Activated naive CD8-positive, alpha-beta T cell treated with anti-CD3 and anti-CD28 coated beads, Interleukin-2, amount 50 U/mL, for 16 hours (primary cell): ENCODE measurements at places on chromosomes 1 and 21.

- DNase-seq = no peak
Measured at GRCh38 chr1:21344750-21345443, 54.6 kb upstream of the ECE1 start.

- no peak for DNase-seq
Measured at GRCh38 chr1:204760350-204760749, 74.8 kb upstream of the LRRN2 start.

DNA sequence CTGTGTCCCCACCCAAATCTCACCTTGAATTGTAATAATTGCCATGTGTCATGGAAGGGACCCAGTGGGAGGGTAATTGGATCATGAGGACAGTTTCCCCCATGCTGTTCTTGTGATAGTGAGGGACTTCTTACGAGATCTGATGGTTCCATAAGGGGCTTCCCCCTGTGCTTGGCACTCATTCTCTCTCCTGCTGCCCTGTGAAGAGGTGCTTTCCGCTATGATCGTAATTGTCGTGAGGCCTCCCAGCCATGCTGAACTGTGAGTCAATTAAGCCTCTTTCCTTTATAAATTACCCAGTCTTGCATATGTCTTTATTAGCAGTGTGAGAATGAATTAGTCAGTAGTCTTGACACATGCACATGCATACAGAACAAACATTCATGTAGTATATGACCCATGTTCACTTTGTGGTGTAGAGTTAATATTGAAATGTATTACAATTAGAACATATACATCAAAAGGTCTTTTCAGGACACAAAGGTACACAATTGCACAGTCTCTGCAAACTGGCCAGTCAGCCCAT lies 16.9 kb upstream of the IFI16 start:
- no peak for DNase-seq

DNA sequence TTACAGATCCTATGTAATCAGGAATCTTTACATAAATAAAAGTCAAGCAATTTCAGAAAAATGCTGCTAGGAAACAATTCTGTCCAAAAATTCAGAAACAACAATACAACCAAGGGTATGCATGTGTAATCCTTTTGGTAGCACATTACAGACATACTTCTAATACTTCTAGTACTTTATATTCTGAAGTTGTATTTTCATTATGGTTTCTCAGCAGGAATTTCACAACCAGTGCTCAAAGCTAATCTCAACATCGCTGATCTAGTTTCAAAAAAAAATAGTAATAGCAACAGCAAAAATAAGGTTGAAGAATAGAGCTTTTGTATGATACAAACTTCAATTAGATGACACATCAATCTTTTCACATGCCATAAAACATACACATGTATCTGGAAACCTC lies 545.2 kb downstream of the LTN1 start:
- DNase-seq = no peak

- DNase-seq = no peak
Measured at GRCh38 chr1:184965944-184966860, 8.1 kb downstream of the NIBAN1 start.

- no peak for DNase-seq
Measured at GRCh38 chr1:111906816-111907215, 82.7 kb downstream of the KCND3 start.

- DNase-seq = no peak
Measured at GRCh38 chr1:247367786-247368422, 36.2 kb upstream of the ZNF496 start.

DNA sequence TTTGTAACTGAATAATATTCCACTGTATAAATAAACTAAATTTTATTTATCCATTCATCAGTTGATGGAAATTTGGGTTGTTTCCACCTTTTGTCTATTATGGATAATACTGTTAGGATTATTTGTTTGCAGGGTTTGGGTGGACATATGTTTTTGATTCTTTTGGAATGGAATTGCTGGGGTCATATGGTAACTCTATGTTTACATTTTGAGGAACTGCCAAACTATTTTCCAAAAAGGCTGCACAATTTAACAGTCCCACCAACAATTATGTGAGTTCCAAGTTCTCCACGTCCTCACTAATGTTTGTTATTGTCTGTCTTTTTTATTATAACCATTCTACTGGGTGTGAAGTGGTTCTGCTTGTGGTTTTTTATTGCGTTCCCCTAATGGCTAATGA lies 4.3 kb upstream of the SERBP1 start:
- no peak for DNase-seq

GRCh38 chr21:45485686-45486442 lies 56.4 kb downstream of the SLC19A1 start:
- no peak for DNase-seq

DNA sequence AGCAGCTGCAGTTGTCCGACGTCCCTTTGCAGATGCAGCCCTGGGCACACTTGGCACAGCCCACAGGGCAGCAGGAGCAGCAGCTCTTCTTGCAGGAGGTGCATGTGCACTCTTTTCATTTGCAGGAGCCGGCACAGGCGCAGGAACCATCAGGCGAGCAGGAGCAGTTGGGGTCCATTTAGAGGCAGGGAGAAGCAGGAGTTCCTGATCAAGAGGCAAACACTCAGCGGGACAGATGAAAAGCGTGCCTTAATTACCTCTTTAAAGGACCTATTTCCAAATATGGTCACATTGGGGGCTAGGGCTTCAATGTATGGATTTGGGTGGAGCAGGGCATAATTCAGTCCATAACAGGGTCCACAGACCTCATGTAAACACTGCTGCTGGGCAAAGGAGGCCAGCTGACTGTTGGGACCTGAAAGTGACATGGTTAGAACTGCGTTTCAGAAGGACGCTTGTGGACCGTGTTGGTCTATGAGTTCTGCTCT lies 4.3 kb upstream of the CPLANE2 start:
- no peak for DNase-seq

DNA sequence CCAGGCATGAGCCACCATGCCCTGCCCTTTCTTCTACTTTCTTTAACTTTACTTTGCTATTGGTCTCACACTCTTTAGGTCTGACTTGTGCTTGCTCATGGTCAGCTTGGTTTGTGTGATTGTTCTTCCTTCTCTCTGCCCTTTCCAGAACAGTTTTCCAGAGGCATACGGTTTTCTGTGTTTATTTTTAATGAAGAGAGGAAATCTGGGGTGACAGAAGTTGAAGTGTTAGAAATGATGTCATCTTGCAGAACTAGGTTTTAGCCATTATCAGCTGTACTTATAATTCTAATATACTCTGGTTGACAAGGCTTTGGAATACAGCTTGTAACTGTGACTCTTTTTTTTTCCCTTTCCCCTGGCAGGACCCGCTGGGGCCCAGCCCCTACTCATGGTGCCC lies 14.4 kb downstream of the AGO3 start:
- DNase-seq = no peak

- DNase-seq = no peak
Measured at GRCh38 chr1:186502087-186502486, 41.2 kb upstream of the PDC start.

DNA sequence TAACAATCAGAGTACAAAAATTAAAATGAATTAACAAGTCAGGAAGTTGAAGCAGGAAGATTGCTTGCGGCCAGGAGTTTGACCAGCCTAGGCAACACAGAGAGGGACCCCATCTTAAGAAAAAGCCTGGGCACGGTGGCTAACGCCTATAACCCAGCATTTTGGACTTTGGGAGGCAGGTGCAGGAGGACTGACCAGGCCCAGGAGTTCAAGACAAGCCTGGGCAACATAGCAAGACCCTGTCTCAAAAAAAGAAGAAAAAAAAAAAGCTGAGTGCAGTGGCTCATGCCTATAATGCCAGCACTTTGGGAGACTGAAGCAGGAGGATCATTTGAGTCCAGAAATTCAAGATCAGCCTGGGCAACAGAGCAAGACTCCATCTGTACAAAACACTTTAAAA lies 38.5 kb downstream of the TESK2 start:
- no peak for DNase-seq

GRCh38 chr1:40300651-40301050 lies 16.4 kb downstream of the COL9A2 start:
- DNase-seq = no peak

- DNase-seq = no peak
Measured at GRCh38 chr1:185840880-185841279, 106.7 kb downstream of the HMCN1 start.

GRCh38 chr1:1132956-1133750 lies 17.3 kb upstream of the C1orf159 start:
- no peak for DNase-seq

DNA sequence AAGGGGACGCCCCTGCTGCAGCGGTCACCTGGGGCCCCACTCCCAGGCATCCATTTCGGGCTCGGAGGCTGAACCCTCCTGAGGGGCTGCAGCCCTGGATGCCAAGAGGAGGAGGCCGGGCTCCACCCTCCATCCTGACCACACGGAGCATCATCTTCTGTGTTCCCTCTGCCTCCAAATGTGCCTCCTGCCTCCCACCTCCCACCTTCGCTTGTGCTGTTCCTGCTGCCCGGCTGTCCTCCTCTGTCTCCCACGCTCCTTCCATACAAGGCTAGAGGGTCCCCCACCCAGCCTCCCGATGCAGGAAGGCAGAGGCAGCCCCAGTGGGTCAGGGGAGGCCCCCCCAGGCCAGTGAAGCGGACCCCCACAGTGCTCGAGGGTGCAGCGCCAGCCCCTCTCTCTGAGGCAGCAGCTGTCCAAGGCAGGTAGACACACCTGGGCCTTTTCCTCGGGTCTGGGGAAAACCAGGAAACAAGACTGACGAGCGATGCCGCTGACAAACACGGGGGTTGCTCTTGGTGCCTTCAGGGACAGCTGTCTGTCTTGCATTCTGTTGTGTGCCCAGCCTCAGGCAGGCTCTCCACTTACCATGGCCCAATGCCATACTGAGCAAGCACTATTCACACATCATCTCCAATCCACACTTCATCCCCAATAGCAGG lies 16.8 kb upstream of the PLEKHG5 start:
- no peak for DNase-seq

DNA sequence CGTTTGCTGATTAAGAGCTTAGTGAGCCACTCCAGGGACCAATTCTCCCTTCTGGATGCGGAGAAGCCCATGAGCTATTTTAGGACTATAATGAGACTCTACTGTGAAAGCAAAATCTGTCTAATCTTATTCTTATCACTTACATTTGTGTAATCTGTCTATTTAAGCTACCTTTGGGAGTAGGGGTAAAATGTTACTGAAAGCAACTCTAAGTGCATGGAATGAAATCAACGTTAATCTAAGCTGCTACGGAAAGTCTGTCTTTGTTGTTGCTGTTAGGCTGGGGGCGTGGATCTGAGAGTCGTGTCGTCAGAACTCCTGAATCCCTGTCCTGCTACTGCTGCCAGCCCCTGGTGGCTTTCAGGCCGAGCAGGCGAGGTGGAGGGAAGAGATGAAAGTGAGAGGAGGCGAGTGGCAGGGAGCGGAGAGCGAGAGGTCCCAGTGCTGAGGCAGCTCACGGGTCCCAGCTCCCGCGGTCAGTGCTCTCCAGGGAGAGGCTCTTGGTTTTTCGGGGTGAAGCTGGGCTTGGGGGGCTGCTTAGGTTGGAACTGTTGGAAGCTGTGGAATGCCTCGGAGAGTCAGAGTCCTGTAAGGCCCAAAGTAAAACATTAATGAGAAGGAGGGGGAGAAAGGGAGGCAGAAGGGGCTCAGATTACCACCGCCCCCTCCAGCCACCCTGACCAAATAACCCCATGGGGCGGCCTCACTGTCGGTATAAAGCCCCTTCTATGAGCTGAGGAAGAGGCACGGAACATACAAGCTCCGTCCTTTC lies 53.9 kb downstream of the COQ8A start:
- no peak for DNase-seq

DNA sequence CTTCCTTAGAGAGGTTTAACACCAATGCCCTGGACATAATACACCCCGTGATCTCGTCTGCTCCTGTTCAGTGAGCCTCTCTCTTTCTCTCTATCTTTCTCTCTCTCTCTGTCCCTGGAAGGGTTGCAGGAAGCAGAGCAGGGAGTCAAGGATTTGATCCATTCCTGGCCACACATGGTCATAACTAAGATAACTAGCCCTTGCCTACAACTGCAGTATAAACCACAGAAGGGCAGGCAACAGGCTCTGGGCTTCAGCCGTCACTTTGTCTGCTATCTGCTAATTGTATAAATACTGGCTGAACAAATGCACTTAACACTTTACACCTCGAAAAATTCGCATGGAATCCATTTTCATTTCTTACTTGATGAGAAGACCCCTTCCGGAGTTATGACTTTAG lies 357.5 kb upstream of the RUNX1 start:
- no peak for DNase-seq

GRCh38 chr1:153539395-153540093 lies 1.2 kb downstream of the S100A5 start:
- no peak for DNase-seq

GRCh38 chr1:204867203-204867602 lies 3.5 kb upstream of the NFASC start:
- no peak for DNase-seq

DNA sequence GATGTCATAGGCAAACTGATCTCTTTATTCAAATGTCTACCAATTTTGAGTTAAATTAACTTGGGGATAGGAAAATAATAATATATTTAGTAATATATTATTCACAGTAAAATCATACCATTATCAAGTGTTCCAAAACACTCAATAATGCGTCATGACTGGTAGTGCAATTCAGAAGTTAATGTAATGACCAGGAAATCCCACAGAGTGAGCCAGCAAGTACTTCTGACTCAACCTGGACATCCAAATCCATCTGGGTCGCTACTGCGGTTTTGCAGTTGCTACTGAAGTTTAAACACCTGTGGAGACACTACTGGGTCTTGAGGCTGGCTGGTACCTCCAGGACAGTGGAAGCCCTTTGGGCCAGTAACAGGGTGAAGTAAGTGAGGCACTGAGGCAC lies 44.8 kb downstream of the DPYD start:
- DNase-seq = no peak

DNA sequence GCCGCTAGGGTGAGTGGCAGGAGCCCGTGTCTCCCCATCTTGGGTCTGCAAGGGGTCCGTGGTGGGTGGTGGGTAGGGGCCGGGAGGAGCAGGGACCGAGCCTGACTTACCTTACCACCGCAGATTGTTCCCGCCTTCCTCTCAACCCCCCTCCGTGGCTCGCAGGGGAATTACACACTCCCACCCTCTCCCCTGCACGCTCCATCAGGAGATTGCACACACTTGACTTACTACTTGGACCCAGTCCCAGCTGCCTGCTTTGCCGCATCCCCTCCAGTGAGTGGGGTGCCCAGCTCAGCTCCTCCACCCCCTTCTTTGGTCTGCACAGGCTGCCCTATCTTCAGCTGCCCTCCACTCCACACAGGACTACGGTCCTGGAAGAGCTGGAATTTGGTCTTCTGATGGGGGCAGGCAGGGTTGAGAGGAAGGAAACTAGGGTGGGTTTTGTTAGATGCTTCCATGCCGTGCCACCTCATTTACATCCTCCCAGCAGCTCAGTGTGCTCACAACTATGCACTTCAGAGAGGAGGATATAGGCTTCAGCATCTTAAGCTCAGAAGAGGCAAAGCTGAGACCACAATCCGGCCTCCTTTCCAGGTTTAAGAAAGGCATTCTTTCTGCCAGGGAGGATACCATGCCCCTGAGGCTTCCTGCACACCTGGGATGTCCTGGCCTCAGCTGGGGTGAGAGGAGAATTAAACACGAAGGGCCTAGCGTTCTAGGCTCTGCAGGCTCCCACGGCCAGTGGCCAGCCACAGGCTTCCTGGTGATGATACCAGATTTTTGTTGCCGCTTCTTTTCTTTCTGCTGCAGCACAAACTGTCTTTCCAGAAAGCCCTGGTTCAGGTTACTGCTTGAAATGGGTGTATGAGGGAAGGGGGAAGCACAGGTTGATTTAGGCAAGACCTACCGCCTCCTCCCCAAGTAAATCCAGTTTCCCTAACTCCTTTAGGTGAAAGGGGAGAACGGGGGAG lies 2.3 kb downstream of the KCNC4 start:
- DNase-seq = no peak
